ENCODE measurements at places on chromosomes 7 and 10.

DNA sequence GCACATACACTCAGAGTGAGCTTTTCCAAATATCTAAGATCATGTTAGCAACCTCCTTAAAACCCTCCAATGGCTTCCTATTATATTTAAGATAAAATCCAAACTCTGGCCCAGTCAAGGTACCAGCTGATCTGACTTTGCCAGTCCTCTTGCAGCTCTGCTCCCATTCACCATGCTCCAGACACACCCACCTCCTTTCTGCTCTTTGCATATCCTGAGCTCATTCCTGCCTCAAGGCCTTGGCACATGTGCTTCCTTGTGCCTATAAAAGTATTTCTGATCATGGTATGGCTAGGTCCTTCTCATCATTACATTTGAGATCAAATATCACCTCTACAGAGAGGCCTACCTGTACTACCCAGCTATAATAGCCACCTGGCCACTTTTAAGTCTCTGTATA lies 27.5 kb downstream of the XPNPEP1 start:
- DNase-seq: no peak

DNA sequence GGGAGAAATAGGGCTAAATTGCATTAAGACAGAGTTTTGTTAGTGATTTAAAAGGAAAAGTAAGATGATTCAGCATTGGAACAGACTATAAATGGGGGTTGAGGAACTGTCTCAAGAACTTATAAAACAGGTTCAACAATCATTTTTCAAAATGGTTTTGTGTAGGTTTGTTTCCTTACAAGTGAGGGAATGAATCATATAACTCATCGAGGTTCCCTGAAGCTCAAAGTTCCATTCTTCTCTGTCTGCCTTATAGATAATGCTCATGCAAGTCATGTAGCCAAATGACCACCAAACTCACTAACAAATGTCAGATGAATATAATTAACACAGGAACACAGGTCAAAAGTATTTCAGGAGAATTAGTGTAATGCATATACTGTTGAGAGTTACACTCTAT lies 27.7 kb downstream of the ADAM22 start:
- DNase-seq: no peak

GRCh38 chr10:51900180-51900579 lies 200.8 kb upstream of the CSTF2T start:
- DNase-seq: no peak

- no peak for DNase-seq
These were observed 78.8 kb downstream of the INPP5A start for GRCh38 chr10:132616170-132616995.

DNA sequence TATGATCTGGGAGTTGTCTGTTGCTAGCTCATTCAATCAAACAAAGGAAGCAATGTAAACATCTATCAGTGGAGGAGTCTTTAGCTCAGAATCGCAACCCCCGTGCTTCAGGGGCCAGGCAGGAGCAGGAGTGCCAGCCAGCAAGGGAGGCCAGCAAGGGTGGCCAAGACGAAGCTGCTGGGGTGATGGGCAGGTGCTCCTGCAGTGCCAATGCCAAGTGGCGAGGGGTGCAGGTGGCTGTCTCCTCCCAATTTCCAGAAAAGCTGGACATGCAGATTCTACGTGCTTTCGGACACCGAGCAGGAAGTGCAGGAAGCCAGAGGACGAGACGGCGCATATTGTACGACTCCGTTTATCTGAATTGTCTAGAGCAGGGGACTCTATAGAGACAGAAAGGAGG lies 48.1 kb upstream of the EBF3 start:
- DNase-seq: no peak

DNA sequence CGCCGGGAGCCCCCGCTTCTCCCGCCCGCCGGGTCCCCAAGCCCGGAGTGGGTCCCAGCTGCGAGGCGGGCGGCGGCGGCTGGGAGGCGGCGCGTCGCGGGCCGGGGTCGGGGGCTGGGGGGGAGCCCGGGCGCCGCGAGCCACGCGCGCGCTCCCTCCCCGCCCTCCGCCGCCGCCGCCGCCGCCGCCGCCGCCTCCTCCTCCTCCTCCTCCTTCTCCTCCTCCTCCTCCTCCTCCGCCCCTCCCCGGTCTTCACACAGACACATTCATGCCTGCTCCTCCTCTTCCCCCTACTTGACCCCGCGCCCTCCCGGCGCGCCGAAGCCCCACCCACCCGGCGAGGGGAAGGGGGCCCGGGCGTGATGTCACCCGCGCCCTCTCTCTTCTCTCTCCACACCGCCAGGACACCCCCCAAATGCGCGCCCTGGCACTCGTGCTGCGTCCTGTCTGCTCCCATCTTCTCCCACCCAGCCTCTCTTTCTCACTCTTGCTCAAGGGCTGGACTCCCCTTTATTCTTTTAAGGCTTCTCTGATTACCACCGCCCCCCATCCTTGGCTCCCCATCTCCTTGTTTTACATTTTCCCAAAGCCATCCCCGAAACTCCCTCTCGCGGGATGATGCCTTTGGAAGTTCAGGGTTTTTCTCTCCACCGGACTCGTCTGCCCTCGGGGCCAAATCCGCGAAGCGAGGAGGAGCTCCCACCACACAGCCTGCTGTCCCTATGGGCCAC lies 967 bp upstream of the GLI3 start:
- DNase-seq: peak; percentile 95

DNA sequence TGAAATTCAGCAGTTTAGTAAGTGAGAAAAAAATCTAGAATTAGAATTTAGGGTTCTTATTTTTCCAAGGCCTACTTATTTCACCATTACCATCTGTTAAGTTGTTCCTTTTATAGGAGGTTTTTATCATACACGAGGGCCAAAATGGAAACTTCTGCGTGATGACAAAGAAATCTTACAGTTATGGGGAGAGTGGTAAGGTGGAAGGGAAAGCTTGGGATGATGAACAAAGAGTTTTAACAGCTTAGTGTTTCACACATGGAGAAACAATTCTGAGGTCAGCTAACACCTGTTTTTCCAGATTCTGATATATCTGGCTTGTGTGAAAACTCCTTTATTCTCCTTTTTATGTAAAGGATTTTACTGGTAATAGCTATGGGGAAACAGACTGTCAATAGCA lies 49.8 kb upstream of the SEMA3C start:
- no peak for DNase-seq

DNA sequence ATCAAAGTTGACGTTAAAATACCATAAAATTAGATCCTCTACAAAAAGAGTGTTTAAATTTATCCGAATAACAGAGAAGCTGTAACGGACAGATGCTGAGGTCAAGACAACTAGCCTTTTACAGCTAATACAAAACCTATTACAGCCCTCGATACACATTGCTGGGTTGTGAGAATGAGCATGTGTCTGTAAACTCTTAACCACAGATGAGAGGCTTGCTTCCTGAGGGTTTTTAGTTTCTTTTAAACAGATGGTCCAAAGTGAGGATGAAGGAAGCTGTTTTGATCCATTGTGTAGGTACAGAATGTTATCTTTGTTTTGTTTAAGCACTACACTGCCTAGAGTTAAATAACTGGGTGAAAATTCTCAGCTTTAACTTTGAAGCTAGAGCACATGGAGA lies 578.2 kb downstream of the PARD3 start:
- DNase-seq: peak; percentile 45
